Right renal cortex interstitium (tissue), 3 donors: ENCODE measurements at places on chromosomes 4 and X. TPM values are rescaled to one million over a fixed set of nuclear protein-coding genes. Genes with fewer than 3 reads are reported as not detected.

- DNase-seq = no peak
Measured at GRCh38 chrX:40511258-40511657, 69.5 kb upstream of the ATP6AP2 start.

DNA sequence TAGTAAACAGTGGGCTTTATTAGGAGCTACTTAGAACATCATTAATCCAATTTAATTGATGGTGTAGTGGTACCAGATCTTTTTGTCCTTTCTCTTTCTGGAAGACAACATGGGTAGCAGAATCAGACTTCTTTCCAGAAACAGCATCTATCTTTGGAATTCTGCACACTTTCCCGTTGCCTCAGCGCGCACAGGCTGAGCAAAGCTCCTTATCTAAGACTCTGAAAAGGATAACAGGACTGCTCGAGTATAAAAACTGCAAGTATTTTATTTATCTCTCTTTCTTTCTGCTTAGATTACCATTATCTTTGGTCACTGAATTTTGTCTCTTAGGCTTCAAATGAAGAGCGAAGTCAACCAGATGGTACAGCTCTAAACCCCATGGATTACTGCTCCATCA, 191.7 kb downstream of the DHX15 start:
- no peak for DNase-seq

GRCh38 chr4:116639070-116639577, 446.3 kb downstream of the TRAM1L1 start:
- no peak for DNase-seq

DNA sequence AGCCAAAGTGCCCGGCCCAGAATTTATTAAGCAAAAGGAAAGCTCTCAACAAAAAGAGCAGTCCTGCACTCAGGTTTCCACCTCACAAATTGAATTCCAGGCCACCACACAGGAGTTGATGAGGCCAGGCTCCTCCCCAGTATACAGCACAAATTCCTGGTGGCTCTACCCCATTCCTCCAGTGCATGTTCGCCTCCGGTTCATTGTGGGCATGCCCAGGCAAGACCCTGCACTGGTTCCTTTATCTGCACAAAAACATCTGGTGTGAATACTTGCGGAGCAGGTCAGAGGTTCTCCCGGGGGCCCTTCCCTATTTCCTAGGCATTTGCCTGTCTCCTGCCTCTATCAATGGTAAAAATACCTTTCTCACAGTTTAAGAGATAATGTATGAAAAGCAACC, 195.2 kb upstream of the ANXA10 start:
- no peak for DNase-seq

DNA sequence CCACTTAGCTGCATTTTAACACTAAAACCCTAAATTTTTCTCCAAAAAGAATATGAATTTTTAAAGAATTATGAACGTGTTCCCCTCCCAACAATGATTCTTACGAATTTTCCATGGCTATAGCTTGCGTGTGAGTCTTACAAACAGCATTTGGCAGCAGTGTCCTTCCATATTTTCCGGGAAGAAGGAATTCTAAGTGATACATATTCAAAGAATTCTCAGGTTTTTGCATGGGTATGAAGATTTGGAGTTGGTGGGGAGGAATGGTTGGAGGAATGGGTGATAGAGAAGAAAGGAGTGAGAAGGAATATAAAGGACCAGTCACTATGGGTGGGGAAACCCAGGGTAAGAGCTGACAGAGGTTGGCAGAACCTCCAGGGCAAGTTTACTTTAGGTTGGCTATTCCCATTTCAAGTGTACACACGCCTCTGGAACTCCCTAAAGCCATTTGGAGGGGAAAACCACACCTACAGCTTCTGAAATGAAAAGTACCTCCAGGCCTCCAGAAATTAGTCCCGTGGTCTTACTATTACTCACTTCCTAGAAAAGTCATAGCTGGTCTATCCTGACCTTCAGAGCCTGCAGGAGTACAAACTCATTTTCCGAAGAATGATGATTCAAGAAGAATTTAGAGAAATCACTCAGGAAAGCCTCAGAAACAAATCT, 420.8 kb upstream of the DIPK2B start:
- no peak for DNase-seq

DNA sequence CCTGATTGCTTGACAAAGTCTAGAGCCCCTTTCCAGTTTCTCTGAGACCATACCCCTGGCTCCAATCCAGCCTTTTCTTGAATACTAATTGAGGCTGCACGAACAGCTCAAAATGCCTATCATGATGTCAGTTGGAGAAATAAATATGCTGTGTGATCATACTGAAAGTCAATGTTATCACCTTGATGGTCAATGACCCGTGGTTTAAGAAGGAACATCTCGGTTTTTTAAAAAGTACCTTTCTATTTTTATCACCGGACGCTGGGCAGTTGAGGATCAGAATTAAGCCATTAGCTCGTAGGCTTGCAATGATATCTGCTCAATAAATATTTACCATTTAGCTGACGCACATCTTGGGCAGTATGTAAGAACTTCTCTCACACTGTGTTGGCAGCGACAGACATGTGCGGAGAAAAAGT, 852 bp upstream of the WDR44 start:
- no peak for DNase-seq

DNA sequence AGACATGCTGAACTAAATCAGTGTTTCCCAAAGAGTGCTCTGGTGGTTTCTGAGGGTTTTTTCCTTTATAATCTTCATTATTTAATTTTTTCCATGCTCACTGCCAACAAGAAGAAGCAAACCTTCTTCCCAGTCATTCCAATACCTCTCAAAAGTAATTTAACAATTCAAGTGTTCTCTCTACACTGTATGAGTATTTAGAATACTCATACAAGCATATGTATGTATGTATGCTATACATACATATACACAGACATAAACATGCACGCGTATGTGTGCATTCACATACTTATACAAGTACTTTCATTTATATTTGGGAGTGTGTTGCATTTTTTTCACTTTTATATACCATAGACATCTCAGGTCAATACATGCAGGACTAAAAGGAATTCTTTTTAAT, 54.3 kb upstream of the TXK start:
- no peak for DNase-seq

DNA sequence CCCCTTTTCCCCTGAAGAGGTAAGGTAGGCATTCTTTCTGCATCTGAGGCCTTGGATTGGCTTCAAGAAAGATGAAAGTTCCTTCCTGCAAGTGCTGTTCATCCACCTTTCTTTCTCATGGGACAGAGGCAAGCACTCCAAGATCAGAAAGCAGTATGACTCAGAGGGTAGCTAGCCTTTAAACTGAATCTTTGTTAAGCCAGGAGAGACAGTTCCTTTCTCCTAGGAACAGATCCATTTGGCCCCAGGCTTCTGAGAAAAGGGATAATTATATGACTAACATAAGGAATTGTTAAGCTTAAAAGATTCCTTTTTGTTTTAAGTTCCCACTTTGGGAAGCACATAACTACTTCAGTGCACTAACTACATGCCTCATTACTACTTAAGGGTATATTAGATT, 192.0 kb downstream of the PPP3CA start:
- no peak for DNase-seq

- DNase-seq = no peak
Measured at GRCh38 chrX:1400049-1400448, 8.1 kb upstream of the SLC25A6 start.

Gene SLC7A11
- polyA plus RNA-seq = 1.7 TPM

Gene MAOA
- polyA plus RNA-seq = 17.9 TPM

Gene SHOX
- not detected for polyA plus RNA-seq

Gene MAGEA2B
- polyA plus RNA-seq = not detected
